ENCODE measurements at places on chromosomes 2 and 18.

DNA sequence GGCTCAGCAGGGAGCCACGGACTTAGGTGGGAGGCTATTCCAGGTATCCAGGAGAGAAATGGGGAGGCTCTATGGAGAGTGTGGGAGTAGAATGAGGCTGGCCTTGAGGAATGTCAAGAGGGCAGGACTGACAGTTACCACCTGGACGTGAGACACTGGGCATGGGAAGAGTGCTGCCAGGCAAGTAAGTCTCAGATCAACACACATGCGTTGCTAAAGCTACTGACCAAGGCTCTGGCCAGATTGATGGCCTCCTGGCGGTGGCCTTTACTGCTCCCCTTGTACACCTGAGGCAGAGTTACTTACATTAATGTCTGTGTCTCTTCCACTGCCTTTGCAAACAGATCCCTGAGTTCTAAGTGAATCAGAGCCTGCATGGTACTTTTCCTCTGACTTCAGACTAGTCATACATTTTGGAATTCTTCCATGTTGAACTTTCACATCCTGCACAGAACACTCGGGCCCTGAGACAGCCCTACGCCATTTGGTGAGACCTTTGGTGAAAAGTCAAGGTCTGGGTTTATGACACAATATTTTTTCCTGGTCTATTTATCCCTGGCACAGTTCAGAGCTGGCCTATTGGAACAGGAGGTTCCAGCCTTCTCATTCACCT, 398.8 kb upstream of the TRIB2 start:
- no peak for DNase-seq

GRCh38 chr2:15765686-15766302, 174.1 kb downstream of the DDX1 start:
- no peak for DNase-seq

GRCh38 chr2:57947398-57947797, 99.2 kb upstream of the VRK2 start:
- DNase-seq: no peak

DNA sequence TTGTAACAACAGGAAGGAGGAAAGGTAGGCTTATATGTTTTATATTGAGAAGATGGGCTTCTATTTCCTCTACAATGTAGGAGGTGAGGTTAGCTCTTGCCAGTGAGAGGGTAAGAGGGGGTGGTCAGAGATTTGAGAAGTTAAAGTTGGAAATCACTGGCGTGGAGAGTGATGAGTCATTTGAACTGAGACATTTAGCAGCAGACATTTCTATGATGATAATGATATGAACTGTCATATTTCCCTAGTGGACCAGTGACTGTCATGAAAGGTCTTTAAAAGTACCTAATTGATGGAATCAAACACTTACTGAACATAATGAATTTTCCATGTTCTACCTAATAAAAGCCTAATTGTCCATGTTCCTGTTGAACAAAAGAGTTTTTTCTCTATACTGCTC, 126.1 kb downstream of the FAM161A start:
- peak; percentile 57 for DNase-seq

GRCh38 chr2:171706152-171706803, 19.0 kb downstream of the DYNC1I2 start:
- DNase-seq: peak; percentile 50

DNA sequence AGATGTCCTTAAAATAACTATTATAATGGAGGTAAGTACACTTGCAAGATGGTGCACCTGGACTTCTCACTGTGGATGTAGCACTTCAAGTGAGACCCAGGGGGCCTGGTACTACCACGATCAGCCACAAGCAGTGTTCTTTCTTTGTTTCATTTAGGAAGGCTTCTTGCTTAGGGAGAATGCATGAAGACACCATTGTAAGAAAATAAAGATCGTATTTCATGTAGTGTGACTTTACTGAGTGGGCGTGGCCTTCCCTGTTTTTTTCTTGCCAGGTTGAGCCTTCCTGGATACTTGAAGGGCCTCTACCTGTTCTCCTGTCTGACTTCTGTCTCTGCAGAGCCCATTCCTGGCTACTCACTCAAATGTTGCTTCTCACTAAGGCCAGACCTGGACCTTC, 615.6 kb upstream of the SOX11 start:
- DNase-seq: no peak

- DNase-seq: no peak
Measured at GRCh38 chr2:62136956-62137830, 58.7 kb upstream of the B3GNT2 start.

- no peak for DNase-seq
Measured at GRCh38 chr2:236642125-236642524, 72.5 kb downstream of the ACKR3 start.

DNA sequence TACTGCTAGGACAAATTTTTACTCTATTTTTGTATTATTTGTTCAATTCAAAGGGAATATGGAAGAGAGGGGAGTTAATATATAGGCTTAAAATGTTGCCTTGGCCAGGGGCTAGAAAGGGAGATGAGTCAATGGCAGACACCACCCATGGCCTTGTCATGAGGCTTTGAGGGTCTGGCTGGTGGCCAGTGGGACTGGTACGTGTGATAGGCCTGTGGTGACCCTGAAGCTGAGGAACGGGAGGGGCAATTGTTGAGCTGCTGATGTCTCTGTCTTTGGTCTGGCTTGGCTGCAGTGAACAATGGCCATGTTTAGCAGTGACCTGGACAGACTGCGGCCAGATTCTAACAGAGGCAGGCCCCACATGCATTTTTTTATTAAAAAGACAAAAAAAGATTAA, 18.5 kb downstream of the GKN1 start:
- no peak for DNase-seq

GRCh38 chr2:166233244-166233643, 105.4 kb upstream of the SCN1A start:
- no peak for DNase-seq

GRCh38 chr18:27887711-27888495, 289.0 kb downstream of the CDH2 start:
- DNase-seq: no peak

DNA sequence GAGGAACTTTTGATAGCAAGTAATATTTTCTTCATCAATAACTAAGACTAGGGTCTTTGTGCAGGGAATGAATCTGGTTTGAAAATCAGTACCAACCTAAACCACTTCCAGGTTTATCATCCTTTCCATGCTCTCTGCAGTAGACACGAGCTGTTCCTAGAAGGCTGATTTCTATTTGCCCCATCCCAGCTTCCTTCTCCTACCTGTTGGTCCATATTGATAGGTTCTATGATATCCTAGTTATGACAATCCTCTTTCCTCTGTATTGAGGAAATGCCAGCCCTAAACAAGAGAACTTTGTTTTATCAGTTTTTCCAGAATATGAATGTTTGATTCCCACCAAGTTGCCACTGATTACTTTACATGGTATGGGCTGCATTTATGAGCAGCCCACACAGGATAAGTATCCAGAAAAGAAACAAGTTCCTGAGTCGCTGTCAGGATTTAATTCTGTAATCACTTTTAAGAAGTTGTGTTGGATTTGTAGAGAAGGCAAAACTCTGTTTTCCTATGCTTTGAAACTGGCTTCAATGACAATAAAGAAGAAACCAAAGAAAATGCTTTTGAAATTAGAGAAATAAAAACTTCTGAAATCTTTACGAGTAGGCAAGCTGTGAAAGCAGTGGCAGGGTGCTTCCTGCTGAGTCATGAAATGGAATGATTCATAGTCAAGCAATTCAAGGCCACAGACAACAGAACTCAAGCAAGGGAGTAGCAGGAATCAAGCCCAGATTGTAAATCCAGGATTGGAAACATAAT, 37.3 kb upstream of the TANK start:
- peak; percentile 72 for DNase-seq

DNA sequence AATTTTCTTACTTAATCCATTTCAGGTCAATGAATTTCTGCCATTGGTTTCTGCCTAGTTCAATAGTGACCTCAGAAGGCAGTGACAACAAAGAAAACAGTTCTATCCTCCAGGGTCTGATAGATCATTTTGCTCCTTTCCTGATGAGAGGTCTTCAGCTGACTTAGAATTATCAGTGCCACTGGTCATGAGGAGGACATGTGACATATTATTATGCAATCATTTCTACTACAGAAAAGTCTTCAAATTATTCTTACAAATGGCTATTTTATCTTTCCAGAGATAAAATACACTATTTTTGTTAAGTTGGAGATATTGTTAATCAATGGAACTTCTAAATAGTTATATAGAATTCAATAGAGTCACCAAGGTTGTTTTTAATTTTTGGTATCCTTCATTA, 360.0 kb upstream of the GALNT5 start:
- no peak for DNase-seq

DNA sequence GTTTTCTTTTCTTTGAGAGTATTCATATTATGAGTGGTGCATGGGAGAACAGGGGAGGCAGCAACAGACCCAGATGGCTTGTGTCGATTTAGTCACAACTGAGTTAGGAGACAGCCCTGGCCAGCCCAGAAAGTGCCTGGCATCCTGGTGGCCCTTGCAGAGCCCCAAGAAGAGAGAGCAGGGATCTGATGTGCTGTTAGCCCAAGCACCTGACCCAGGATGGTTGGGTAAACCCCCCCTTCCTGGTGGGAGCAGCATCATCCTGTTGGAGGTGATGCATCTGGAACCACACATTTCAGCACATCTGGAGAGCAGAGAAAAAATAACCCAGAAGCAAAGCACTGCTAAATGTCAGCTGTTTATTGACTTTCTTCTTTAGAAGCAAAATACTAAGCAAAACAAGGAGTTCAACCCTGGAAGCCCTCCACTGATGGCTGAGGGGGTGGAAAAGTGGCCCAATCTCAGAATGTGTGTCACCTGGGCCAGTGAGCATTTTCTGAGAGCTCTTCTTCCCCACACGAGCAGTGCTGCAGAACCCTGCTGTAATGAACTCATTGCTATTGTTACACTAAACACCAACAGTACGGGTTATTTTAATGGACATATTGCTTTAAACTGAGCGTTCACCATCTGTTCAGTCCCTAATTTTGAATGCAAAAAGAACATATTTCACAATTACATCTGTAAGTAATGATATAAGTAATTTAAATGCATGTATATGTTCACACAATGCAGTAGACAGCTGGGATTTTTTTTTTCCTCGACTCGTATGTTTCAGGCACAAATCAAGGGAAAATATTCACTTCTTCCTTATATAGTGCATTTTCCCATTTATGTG, 100.6 kb upstream of the SMIM21 start:
- no peak for DNase-seq

GRCh38 chr2:177548636-177549035, 156.1 kb downstream of the AGPS start:
- no peak for DNase-seq

DNA sequence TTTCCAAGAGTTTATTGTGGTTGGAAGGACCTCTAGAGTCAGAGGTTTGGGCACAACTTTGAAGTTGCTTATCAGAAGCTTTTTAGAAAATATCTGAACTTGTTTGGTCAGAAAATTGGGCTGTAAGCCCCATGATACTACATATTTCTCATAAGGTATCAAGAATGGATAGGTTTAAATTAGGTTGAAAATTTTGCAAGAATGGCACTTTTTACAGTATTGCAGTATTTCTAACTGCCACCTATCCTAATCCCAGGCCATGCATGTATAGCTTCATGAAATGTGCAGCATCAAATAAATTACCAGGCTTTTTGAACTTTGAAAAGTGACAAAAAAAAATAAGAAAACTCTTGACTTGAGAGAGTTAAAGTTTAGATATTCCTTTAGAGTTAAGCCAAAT, 367.2 kb downstream of the FIGN start:
- DNase-seq: no peak

DNA sequence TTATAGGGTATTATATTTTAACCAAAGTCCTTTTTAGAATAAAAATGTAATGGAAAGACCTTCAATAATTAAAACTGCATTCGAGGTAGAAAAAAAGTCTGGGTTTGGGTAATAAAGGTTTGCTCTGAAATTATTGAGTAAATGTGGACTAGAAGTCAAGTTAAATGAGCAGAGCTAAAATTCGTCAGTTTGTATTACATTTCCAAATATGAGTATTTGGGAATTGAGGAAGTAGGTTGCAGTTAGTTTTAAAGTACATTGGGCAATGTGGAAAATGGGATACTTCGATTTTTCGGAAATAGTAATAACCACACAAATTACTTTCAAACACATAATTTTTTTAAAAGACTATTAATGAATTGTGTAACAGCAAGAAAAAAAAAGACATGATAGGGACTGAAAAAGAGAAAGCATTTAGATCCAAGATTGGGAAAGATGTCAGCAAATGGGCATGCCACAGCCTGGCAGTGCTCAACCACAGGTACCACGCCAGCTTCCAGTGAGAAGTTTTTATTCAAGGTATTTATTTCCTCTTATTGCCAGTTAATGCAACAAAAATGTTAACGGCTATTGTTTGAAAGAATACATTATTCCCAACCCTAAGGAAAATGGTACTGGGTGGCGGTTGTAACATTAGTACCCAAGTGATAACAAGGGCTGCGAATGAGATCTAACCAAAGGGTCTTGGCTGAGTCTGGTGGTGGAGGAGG, 50.0 kb downstream of the TTC39C start:
- peak; percentile 38 for DNase-seq

DNA sequence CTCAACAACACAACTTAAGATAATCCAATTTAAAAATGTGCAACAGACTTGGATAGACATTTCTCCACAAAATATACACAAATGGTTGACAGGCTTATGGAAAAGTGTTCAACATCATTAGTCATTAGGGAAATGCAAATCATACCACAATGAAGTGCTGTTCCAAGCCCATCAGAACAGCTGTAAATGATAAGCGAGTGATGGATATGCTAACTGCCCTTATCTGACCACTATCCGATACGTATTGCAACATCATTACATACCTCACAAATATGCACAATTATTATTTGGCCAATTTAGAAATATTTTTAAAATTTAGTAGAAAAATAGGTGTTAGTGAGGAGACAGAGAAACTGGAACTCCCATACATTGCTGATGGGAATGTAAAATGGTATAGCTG, 62.2 kb downstream of the PPP4R1 start:
- no peak for DNase-seq

Data from suppressor macrophage (primary cell).